ENCODE measurements at places on chromosomes 16 and 17. TPM values are rescaled to one million over a fixed set of nuclear protein-coding genes. Genes with fewer than 3 reads are reported as not detected.

Gene DNAI2
- total RNA-seq = not detected

Gene SLC5A11
- total RNA-seq = not detected

Gene MYL4
- 5.7 TPM for total RNA-seq

Gene FGF11
- 0.37 TPM for total RNA-seq

- DNase-seq = no peak
These were observed 7.7 kb downstream of the GINS3 start for GRCh38 chr16:58399718-58400633.

DNA sequence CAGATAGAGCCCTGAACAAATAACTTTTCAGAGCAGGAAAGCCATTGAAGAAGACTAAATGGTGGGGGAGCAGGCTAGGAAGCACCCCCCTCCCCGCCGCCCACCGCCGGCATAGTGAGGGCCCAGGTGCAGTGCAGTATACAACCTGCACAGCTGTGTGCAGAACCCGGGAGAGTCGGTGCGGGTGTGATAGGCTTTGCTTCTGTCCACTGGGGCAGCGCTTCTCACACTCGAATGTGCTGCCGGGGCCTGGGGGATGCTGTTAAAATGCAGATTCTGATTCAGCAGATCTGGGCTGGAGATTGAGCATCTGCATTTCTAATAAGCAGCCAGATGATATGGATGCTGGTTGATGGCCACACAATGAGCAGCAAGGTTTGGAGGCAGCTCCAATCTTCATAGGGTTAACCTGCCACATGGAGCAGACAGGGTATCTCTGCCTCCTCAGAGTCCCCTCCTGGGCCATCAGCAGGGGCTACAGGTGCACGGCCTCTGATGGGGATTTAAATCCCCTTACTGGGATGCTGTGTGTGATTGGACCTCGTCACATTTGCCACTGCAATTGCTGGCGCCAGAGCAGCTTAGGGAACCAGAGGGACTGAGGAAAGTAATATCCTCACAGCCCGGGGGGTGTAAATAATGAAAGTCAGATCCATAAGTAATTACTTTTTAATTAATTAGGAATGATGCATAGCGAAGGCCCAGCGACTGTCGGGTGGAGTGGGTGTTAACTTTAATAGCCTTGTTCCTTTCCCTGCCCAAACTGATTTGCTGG, 172.0 kb upstream of the RPL38 start:
- no peak for DNase-seq

- no peak for DNase-seq
These were observed 7.0 kb upstream of the OR2C1 start for GRCh38 chr16:3348547-3349167.

- no peak for DNase-seq
These were observed 11.7 kb downstream of the CFAP52 start for GRCh38 chr17:9587969-9588656.

Data from stomach (tissue), 19 donors.